ENCODE measurements at places on chromosomes 4 and X.

DNA sequence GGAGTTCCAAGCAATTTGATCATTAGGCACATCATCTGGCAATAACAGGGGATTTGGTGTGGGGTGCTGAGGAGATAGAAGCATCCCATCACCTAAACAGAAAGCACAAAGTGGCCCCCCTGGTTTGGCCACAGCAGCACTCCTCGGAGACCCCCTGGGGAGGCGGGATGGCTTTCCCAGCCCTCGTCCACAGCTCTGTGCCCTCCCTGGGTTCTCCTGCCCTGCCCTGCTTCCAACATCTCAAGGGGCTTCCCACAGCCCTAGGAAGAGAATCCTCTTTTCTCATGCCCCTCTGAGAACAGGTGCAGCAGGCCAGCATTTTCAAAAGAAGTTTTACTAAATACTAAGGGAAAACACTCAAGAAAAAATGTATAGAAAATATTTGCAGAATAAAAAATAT lies 12.8 kb downstream of the ATP5ME start:
- no peak for DNase-seq

GRCh38 chr4:6889736-6890324 lies 19.8 kb upstream of the TBC1D14 start:
- DNase-seq, result no peak

GRCh38 chrX:9845578-9845952 lies 59.3 kb downstream of the SHROOM2 start:
- DNase-seq, result no peak

DNA sequence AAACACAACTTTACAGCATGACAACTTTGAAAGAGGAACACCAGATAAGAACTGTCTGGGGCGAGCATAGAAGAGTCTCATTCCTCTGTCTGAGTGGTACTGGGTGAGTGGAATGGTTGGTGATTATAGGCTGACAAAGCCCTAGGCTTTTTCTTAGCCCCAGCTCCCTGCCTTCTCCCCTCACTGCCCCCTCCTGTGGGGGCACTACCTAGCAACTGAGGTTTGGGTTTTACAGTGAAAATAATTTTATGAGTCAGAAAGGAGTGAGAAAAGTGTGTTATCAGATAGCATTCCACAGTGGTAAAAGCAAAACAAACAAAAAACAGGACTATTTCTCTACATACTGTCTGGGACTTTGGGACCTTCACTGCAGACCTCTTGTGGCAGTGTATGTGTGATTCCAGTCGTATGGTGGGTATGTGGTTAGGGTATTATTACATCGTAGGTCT lies 10.5 kb upstream of the TMEM165 start:
- DNase-seq, result no peak

GRCh38 chrX:153969904-153970356 lies 1.7 kb downstream of the HCFC1 start:
- peak; percentile 51 for DNase-seq

GRCh38 chrX:150849486-150849885 lies 49.0 kb downstream of the CD99L2 start:
- DNase-seq, result no peak

DNA sequence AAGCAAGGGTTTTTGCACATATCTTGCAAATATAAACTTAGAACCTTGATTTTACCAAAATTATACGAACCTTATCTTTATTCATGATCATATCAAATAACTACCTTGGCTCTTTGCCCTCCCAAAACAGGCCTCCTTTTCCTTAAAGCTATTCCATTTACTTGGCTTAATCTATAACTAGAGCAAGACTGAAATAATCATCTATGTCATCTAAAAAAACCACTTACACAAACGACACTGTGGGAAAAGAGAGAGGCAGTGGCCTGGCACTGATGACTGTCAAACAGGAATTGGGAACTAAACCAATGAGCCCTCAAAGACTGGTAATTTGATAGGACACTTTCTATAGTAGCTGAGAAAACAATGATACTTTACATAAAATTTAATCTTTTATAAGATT lies 11.7 kb upstream of the PTPN13 start:
- no peak for DNase-seq

DNA sequence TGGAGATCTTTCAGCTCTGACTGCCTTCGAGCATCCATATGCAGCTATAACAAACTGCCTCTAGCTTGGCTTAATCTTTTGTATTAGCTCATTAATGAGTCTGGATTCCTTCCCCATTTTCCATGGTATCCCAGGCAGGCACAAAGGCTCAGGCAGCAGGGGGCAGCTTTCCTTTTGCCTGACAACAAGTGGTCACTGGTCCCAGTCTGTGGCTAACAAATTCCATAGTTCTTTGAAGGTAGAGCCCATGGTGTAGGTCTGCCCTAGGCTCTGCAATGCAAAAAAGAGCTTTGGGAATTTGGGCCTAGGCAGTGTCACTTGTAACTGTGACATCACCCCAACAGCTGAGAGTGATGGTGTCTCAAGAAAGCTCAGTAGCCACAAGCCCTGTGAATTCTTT lies 234.4 kb upstream of the GPC4 start:
- no peak for DNase-seq

GRCh38 chrX:111445485-111445884 lies 33.5 kb upstream of the DCX start:
- DNase-seq, result no peak

DNA sequence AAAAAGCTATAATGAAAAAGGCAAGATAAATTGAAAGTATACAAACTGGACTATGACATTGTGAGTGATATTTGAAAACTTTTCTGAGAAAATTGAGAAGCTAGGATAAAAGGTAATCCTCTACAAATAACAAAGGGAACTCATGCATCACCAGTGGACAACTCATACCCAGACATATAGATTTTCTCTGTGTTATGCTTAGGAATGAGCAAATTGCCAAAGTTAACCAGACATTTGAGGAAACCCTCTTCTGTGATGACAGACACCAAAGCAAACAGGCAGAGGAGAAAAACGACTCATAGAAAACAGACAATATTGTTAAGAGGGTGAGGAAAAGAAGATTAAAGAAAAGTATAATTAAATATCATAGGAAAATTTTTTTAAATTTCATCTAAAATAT lies 186.5 kb downstream of the MAB21L2 start:
- no peak for DNase-seq

DNA sequence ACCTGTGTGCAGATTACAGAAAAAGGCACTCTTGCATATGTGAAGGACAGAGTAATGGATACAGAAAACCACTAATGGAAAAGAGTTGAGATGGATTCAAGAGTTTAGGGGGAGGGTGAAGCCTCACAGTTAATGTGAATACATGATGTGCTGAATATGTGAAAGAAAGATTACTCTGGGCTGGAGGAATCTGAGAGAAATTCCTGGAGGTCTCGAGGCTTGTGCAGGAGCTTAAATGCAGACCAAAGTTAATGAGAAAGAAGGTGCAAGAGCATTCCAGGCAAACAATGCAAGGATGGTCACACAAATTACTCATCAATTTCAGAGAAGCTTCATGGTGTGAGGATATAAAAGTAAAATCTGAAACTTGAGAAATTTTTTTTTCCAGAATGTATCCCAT lies 768.8 kb downstream of the STPG2 start:
- DNase-seq, result no peak

DNA sequence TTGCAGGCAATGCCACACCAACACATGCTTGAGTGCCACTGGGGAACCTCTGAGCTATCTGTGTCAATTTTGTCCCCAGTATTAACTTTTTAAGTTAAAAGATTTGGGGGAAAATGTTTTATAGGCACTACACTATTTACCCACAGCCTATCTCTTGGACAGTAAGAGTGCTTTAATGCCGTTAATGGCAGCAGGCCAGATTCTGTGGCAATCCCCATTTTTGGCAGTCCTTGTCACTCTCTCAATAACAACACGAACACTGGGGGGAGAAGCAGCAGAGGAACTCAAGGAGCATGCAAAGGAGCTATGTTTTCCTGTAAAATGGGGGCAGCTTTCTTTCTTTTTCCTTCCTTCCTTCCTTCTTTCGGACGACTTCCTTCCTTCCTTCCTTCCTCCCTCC lies 168.6 kb downstream of the NSUN7 start:
- peak; percentile 19 for DNase-seq

- no peak for DNase-seq
Observed at GRCh38 chrX:101022020-101022419, 29.9 kb downstream of the TRMT2B start.

DNA sequence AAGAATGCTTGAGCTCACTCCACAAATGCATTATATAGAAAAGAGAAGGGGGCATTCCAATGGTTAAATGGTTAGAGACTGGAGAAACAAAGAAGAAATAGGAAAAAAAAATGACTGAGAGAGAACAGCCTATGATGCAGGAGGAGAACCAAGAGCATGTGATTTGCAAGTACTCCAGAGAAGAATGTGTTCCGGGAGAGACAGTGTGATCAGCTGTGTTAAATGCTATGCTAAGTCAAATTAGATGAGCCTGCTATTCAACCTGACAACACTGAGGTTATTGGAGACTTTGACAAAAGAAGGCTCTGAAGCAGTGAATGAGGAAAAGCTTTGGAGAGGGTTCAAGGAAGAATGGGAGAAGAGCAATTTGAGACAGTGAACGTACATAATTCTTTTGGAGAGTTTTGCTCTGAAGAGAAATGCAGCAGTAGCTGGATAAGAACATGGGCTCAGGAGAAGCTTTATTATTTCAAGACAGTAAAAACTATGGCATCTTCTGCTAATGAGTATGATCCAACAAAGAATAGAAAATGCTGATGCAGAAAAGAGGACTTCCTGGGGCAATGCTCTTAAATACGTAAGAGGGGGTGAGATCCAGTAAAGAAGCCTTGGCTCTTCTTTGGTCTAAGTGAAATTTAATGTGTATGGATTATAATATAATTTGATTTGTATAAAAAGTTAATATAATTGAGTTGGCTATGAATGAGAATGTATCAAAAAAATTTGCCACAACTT lies 66.3 kb downstream of the PPP3CA start:
- DNase-seq, result no peak

- DNase-seq, result peak; percentile 75
Observed at GRCh38 chr4:170089668-170090351, at the start of gene AADAT. AADAT (minus strand) TSS chr4:170089956; CDS start chr4:170089690, 266 bp downstream.

GRCh38 chr4:912548-913279 lies 19.4 kb downstream of the GAK start:
- DNase-seq, result no peak

GRCh38 chr4:67861513-67861912 lies 22.3 kb downstream of the TMPRSS11D start:
- DNase-seq, result no peak

GRCh38 chr4:65954416-65954815 lies 284.1 kb upstream of the EPHA5 start:
- DNase-seq, result no peak

DNA sequence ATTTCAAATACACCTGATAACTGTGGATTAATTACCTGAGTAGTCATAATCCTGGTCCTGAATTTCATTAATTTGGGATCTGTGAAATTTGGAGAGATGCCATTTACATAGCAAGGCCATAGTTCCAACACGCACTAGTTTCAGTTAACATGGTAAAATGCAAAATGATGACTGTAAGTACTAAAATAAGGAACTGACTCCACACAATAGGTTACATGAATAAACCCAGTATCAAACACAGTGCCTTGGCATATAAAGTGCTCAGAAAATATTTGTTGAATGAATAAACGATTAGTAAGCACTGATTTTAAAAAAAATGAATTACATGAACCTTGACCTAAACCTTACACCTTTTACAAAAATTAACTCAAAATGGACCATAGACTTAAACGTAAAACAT lies 9.0 kb downstream of the FBXO8 start:
- DNase-seq, result no peak

- DNase-seq, result no peak
Observed at GRCh38 chr4:151319490-151319889, 5.9 kb downstream of the SH3D19 start.

GRCh38 chrX:154991039-154991438 lies 31.5 kb downstream of the F8 start:
- no peak for DNase-seq

- DNase-seq, result no peak
Observed at GRCh38 chrX:144327495-144327894, 443.6 kb downstream of the UBE2NL start.

GRCh38 chr4:95142932-95143331 lies 385.2 kb downstream of the BMPR1B start:
- DNase-seq, result no peak

- peak; percentile 22 for DNase-seq
Observed at GRCh38 chr4:7191546-7192251, 639 bp upstream of the SORCS2 start.

DNA sequence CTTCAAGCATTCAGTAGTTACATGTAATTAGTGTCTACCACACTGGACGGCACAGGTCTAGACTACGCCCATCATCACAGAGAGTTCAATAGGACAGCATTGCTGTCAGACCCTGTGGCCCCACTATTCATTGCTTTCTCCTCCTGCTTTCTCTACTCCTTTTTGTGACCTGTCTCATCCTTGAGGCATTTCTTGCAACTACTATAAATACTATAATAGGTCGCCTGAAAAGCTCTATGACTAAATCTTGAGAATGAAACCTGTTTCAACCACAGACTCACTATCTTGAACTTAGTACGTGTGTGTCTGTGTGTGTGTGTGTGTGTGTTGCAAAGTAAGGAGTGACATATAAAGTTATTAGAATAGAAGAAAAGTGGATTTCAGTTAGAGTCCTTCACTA lies 252.9 kb upstream of the KLF3 start:
- DNase-seq, result no peak

DNA sequence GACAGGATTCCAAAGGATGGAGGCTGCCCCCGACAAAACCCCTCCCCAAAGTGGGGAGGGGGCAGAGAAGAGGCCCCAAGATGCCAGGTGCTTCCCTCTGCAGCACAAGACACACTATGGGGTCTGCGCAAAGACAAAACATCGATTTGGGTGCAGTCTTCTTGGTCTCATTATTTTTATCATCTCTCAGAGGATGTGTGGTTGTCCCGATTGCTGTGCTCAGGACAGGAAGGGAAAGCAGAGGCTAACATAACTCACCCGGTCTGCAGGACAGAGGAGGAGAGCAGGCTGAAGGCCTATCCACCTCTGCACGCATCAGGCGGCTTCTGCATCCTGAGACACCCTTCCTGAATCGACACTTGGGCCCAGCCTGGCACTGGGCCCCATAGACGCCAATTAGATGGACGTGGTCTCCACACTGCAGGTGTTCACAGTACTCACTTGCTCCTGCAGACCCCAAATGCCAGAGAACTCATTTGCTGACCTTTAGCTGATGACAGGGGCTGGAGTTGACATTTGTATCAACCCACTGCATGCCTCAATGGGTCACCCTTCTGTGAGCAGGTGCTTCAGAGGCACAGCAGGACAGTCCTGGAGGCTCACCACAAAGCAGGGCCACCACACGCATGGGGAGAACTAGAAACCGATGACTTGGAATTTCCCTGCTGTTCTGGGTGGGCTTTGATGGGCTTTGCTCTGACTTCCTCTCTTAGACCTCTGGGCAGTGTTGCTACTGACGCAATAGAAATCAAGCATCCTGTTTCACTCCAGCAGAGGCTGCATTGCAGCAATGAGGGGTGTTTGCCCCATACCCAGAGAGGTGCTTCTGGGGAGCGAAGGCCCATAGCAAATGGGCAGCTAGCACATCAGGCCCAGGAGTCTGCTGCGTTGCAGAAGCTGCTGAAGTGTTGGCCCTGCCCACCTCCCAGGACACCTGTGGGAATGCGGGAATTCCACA lies 96.3 kb upstream of the ENPP6 start:
- DNase-seq, result no peak

- no peak for DNase-seq
Observed at GRCh38 chrX:70437921-70438665, 6.5 kb upstream of the DLG3 start.

Data from dorsolateral prefrontal cortex (tissue), 122 donors.